ENCODE measurements at places on chromosomes 3 and 15.
A peak's percentile ranks its signal among the peaks of the same experiment; 100 is the strongest.

DNA sequence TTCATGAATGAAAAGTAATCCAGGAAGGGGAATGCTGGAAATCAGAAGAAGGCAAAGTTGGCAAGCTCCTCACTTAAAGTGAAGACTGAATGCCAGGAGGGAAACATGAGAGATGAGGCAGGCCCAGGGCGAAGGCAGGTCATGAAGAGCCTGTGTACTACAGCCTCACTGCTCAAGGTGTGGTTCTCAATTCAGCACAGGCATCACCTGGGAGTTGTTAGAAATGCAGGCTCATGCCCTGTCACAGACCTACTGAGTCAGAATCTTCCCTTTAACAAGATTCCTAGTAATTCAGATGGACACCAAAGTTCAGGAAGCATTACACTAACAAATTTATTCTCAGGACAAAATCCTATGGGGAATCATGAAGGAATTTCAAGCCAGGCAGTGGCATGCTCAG is 14.2 kb downstream of the MYO5A start:
- DNase-seq, result no peak

DNA sequence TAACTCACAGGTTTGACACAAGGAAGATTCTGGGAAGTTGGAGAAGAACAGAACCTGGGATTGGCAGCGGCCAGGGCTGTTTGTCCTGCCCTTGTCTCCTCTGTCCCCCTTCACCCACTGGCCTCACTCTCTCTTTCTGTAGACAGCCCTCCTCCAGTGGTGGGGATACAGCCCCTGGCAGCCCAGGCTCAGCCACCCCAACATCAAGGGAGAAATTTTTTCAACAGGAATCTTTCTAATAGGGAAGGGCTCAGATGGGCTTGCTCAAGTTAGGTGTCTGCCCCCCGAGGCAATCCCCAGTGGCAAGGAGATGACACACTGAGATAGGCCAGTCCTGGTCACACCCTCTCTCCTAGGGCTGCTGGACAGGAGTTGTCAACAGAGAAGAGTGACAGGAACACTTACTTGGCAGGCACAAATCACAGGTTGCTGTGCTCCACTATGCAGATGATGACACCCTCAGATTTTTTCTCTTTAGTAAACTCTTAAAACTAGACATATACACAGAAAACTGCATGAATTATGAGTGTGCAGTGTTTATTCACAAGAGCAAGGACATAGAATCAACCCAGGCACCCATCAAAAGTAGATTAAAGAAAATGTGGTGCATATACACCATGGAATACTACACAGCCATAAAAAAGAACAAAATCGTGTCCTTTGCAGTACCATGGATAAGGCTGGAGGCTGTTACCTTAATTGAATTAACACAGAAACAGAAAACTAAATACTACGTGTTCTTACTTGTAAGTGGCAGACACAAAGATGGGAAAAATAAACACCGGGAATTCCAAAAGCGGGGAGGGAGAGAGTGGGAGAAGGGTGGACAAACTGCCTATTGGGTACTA is 36.3 kb downstream of the PLA2G4D start:
- no peak for DNase-seq

DNA sequence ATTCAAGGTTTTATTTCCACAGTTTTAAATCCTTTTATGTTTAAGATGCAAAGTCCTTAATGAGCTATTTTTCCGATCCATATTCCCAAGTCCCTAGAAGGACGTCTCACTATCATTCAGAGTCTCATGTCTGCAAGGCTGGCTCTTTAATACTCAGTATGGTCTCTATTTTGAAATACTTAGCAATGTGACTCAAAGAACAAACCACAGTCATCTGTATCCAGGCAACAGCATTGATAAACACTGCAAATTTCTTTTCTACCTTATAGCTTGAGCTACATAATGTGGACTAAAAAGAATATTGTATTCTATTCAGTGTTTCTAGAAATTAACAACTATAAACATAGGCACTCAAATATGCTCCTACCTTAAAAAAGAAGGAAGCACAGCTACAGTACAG is 588.3 kb upstream of the NAALADL2 start:
- DNase-seq, result no peak

GRCh38 chr3:161293381-161293780 is 72.3 kb downstream of the NMD3 start:
- DNase-seq, result no peak

- DNase-seq, result peak; percentile 34
Measured at GRCh38 chr3:69092030-69092516, 7.3 kb downstream of the ARL6IP5 start.

- DNase-seq, result no peak
Measured at GRCh38 chr15:47186075-47186474, 531.2 kb upstream of the SEMA6D start.

GRCh38 chr3:177426878-177427495 is 229.7 kb upstream of the TBL1XR1 start:
- peak; percentile 47 for DNase-seq

- no peak for DNase-seq
Measured at GRCh38 chr15:99385865-99386264, 134.6 kb downstream of the LRRC28 start.

DNA sequence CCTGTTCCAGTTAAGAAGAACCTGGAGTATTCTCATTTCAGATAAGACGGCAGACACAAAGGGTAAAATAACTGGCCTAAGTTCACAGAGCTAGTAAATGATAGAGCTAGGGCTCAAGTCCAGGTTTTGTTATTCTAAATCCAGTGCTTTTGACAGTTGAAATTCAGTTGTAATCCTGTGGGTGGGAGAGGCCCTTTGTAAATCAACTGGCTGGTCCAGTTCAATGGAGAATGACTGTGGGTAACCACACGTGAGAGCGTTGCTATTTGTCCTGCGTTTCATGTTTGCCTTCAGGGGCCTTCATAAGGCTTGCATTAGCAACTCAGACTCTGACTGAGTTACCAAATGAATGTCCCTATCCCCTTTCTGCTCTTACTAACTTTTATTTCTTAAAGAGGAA is 24.2 kb upstream of the CD96 start:
- DNase-seq, result no peak

GRCh38 chr3:111112913-111113312 is 41.3 kb downstream of the NECTIN3 start:
- DNase-seq, result no peak

GRCh38 chr3:187986514-187986934 is 167.4 kb upstream of the LPP start:
- peak; percentile 54 for DNase-seq

- DNase-seq, result no peak
Measured at GRCh38 chr3:148873977-148874376, 8.9 kb downstream of the CPA3 start.

DNA sequence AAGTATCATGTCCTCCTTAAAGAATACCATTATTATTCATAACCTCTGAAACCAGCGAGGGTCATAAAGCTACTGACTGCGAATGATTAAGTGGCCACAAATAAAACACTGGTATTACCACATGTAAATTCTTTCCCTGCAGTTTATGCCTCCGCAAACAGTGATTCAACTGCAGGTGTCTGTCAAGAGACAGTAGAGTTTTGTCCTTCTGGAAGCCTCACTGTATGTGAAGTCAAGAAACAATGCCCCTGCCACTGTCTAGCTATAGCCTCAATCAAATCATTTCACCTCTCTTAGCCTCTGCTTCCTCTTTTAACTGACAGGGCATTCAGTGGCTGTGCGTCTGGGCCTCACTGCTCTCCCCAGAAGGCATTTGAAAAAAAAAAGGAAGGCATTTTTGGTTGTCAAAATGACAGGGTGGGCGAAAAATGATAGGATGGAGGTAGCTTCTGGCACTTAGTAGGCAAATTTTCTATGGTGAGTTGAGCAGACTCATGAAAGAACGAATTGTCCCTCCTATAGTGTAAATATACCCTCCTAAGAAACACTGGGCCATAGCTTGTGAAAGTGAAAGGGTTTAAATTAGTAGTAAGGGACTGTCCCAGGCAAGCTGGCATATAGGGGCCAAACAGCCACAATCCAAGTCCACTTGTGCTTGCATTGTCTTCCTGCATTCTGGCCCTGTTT is 66.7 kb downstream of the FILIP1L start:
- DNase-seq, result no peak

DNA sequence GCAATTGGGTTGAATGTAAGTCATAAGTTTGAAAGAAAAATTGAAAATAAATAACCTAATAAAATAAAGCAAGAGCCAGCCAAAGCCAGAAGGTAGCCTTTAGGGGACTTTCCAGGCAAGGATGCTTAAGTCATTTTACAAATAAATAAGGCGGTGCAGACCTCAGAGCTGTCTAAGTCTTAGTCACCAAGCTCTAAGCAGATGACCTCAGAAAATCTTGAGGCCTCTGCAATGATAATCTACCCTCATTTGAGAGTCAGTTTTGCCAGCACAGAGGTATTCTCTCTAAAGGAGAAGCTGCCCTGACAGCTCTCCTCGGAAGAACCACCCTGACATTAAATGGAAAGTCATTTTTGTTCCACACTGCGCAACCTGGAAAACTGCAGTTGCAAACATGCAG is 113.9 kb downstream of the OXNAD1 start:
- no peak for DNase-seq

DNA sequence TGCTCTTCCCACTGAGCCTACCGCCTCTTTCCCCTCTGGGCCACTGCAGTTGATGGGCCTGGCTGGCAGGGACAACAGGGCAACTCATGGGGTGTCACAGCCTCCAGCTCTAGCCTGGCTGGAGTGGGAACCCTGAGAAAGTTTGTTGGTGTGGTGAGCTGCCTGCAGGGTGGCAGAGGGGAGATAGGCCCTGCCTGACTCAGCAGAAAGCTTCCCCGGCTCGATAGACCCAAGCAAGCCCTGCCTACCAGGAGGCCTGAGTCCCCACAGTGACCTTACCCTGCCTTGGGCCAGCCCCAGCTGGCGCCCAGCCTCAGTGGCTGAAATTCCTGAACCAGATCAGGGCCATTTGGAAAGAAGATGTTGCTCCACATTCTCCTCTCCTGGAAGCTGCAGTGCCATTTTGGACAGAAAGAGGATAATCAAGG is 29.4 kb downstream of the ABTB1 start:
- no peak for DNase-seq

DNA sequence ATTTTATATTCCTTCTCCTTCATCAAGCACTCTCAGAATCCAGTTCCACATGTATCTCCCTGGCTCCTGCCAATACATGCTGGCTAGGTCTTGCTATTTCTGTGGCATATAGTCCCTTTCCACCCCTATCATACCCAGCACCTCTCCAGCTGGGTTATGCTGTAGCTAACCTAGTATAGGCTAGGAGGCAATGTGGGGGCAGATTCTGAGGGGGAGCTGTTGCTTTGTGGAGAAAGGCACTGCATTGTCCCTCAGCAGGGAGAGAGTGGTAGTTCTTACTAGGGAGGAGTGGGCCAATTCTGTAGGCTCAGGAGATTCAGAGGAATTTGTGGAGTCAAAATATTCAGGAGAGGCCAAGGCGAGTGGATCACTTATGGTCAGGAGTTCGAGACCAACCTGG is 39.4 kb upstream of the UBL7 start:
- DNase-seq, result no peak

DNA sequence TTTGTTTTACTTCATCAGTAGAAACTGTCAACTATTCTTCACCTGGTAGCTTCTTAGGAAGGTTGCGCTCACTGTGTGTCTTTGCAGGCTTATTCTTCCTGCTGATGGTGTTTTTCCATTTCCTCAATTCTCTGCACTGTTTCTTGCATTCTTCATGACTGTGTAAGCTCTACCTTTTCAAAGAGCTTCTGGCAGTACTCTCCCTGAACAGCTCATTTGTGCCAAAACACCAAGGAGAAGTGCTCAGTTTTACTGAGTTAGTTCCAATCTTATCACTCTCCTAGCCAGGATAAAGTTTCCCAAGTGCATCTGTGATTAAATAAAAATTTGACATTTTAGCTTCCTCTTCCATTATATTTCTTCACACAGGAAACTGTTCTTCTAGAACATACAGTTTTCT is 339.8 kb downstream of the EPHA3 start:
- no peak for DNase-seq

DNA sequence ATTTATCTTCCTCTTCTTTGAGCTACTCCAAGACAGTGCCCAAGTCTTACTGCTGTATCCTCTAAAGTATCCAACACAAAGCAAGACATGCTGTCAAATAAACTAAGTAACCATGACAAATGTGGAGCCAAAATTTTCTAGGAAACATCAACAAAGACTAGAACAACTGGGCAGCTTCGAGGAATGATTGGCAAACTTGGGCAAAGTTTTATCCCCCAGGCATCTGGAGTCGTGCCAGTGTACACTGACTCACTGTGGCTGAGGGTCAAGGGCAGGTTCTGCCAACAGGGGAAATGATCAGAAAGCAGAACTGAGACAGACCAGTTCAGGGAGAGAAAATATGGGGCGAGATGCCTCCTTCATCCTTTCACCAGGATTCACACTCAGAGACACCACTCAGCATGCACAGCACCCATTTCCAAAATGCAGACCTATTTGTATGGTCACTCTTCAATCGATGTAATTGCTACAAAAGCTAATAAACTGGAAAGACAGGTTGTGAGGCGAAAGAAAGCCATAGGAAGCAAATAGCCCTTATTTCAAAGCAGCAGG is 65.8 kb downstream of the MB21D2 start:
- DNase-seq, result no peak

DNA sequence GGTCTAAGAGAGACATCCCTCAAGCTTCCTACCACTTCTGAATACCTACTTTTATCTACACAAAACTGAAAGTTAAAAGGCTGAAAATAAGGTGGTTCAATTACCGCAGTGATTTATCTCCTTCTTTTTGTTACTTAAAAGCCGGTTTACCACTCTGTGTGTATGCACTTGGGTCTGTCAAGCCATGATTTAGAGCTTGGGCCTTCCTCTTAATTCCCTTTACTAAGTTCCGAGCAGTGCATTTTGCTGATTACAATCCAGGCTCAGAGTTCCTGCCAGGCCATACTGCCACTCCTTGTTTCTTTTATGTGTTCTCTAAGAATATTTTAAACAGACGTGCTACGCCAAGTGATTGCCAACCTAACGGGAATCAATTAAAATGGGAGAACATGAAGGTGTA is 16.5 kb downstream of the KCTD6 start:
- no peak for DNase-seq

- peak; percentile 78 for DNase-seq
Measured at GRCh38 chr3:138781012-138781470, 53.7 kb downstream of the PIK3CB start.

DNA sequence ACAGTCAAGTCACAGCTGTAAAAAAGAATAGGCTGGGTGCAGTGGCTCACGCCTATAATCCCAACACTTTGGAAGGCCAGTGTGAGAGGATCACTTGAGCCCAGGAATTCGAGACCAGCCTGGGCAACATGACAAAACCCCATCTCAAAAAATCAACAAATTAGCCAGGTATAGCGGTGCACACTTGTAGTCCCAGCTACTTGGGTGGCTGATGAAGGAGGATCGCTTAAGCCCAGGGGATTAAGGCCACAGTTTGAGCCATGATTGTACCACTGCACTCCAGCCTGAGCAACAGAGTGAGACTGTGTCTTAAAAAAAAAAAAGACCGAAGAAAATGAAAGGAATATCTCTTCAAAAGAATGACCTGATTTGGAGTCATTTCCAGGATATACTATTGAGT is 6.6 kb downstream of the HERC1 start:
- DNase-seq, result no peak

- no peak for DNase-seq
Measured at GRCh38 chr3:39765575-39765974, 43.8 kb upstream of the MYRIP start.

- DNase-seq, result no peak
Measured at GRCh38 chr3:132378048-132378762, 39.1 kb upstream of the DNAJC13 start.

GRCh38 chr15:100125401-100126191 is 216.2 kb downstream of the ADAMTS17 start:
- DNase-seq, result no peak
